Body of pancreas (tissue), 4 donors: ENCODE measurements at places on chromosomes 4 and X.

DNA sequence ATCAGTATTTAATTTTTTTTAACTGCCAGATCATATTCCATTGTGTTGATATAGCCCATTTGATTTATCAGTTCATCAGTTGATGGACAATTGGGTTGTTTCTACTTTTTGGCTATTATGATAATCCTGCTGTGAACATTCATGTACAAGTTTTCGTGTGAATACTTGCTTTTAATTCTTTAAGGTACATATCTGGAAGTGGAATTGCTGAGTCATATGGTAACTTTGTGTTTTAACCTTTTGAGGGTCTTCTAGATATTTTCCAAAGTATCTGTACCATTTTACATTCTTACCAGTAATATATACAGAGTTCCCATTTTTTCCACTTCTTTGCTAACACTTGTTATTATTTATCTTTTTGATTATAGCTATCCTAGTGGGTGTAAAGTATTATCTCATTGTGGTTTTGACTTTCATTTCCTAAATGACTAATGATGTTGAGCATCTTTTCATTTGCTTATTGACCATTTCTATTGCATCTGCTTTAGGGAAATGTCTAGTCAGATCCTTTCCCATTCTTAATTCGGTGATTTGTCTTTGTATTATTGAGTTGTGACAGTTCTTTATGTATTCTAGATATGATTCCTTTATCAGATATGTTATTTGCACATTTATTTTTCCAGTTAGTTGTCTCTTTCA is 75.2 kb upstream of the NUDT6 start:
- DNase-seq: no peak

DNA sequence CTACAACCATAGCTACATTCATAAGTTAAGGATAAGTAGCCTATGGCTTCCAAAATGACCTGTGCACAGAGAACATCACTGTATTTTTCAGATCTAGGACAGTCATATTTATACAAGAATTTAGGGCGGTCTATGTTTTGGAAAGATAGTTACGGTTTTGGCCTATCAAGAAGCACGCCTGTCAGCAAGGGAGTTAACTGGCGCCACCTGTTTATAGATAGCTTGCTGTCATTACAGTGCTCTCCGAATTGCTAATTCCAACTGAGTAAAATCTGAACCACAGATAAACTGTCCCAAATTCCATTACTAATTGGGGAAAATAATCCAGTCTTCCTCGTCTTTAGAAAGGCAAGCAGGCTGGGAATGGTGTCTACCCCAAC is 646 bp downstream of the ABCB7 start:
- DNase-seq: no peak

- DNase-seq: no peak
Measured at GRCh38 chr4:182683661-182684060, 233.5 kb downstream of the DCTD start.

DNA sequence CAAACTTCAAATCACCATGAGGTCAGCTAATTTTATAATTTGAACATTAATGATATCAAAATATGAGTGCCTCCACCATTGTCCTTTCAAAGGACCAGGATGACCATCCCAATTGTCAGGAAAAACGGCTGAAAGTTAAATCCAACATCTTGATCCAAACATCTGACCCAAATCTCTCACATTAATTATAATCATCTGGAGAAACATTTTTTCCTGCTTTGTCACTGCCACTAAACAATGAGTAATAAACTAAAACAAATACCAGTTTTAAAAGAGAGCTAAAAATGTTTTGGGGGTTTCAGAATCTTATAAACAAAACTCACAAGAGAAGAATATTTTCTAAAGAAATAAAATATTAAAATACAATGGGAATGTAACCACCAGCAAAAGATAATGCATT is 45.7 kb upstream of the NDST4 start:
- DNase-seq: no peak

DNA sequence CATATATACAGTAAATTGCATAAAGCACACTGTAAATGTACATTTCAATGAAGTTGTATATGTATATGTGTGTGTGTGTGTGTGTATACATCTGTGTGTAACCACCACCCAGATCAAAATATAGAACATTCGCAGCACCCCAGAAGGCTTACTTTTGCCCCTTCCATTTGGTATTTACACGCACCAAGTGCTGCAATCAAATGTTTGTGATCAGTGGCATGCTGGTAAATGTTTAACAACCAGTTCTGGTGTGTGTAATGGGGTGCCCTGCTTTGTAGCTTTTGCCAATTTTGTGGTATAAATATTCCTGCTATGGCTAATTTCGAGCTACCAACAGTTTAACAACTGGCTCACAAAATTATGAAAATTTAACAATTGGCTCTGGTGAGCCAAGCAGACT is 101.3 kb downstream of the RTL5 start:
- no peak for DNase-seq

DNA sequence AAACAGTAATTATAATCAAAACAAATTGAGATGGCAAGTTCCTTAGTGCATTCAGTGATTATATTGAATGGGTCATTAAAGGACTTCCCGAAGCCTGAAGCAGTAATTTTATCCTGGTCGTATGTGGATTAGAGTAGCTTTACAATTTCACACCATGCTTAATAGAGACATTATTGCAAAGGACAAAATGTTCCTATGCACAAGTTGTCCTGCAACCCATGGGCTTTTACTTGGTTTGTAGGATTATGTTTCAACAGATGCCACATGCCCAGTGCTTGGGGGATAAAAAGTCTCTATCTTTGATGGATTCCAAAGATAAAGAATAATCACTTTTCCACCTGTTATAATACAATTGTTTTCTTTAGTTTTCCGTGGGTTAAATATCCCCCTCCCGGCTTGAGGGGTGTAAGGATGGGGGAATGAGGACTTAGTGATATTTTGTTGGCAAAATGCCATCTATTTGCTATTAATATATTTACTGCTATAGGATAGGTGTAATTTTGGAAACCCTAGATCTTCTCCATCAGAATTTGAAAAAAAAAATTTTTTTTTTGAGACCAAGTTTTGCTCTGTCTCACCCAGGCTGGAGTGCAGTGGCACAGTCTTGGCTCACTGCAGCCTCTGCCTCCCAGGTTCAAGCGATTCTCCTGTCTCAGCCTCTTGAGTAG is 156.5 kb upstream of the ETNPPL start:
- no peak for DNase-seq

GRCh38 chrX:153181822-153182221 is 2.7 kb downstream of the MAGEA1 start:
- DNase-seq: no peak

DNA sequence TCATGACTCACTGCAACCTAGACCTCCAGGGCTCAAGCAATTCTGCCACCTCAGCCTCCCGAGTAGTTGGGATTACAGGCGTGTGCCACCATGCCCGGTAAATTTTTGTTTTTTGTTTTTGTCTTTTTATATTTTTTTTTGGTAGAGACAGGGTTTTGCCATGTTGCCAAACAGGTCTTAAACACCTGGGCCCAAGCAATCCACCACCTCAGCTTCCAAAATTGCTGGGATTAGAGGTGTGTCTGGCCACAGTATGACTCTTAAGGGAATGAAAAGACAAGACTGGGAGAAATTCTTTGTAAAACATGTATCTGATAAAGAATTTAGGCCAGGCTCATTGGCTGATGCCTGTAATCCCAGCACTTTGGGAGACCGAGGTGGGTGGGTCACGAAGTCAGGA is 29.2 kb upstream of the PDGFRA start:
- no peak for DNase-seq

GRCh38 chr4:170589597-170590191 is 499.9 kb upstream of the AADAT start:
- DNase-seq: no peak

GRCh38 chrX:56232221-56233082 is at the start of gene KLF8:
Gene KLF8, plus strand, starts transcription at chrX:56232356. Its CDS starts 979 bp downstream, at chrX:56233335.
- peak; percentile 51 for DNase-seq

- DNase-seq: no peak
Measured at GRCh38 chr4:73576381-73576780, 43.9 kb downstream of the RASSF6 start.
